Progenitor cell of endocrine pancreas (in vitro differentiated cells): ENCODE measurements at places on chromosomes 4 and X.

- DNase-seq: no peak
Measured at GRCh38 chrX:17944833-17945497, 83.9 kb upstream of the RAI2 start.

- DNase-seq: no peak
Measured at GRCh38 chr4:169241464-169241863, 29.3 kb downstream of the SH3RF1 start.

DNA sequence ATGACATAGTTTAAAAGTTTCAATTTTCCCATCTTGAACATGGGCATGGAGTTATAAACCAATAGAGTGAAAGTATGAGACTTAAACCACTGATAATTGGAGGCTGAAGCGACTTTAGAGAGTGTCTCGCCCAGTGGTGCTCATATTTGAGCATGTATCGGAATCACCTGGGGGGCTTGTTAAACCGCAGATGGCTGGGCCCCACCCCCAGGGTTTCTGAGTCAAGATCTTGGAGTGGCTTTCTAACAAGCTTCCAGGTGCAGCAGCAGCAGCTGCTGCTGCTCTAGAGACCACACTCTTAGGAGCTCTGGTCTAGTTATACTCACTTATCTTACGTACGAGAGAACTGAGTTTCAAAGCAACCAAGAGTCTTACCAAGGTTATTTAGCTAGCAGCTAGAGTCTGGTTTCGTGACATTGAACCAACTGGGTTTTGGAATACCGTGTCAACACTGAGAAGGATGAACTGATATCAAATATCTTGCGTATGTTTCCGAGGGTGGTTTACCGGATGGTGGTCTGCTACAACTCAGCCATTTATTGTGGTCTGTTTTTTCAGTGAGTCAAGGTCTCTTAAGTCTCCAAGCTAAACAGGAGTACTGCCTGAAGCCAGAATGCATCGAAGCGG, 5.9 kb downstream of the PHEX start:
- no peak for DNase-seq

DNA sequence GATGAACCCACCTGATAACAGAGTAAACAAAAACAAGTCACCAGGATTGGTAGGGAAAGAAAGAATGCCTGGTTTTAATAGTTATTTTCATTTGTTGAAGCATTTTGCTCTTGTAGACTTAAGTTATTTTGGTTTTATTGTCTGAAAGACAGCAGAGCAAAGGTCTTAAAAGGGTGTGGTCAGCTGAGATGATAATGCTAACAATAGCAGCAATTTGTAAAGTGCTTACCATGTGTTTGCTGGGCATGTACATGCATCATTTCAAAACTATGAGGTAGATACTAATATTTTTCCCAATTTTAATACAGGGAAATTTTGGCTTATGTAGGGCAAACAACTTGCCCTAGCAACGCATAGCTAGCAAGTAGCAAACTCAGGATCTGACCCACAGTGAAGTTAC, 46.8 kb upstream of the SLC10A4 start:
- no peak for DNase-seq

DNA sequence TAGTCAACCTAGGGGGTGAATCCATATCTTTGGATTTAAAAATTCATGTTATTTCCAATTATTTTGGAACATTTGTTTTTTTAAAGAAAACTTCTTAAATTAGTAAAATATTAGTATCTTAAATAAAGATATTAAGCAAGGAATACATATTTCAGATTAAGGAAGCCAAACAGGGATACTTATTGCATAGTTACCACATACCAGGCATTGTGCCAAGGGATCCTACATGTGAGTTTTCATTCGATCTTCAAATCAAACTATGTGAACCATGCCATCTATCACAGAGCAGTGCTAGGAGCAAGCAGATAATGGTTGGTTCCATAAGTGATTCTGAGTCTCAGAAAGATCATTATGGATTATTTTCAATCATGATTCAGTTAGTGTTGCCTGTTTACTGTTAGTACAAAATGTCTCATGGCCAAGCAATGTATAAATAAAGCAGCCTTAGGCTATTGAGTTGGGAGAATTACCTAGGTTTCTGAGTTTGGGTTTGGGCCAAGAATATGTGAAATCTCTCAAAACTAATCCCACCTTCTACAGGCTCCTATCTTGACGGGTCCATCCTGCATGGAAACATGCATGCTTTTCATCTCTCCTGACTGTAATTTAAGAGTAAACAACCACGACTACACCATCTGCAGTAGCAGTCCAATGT, 176.7 kb downstream of the NPFFR2 start:
- DNase-seq: no peak

- no peak for DNase-seq
Measured at GRCh38 chr4:186666252-186666651, 57.4 kb downstream of the FAT1 start.

GRCh38 chr4:80446664-80447063, 111.1 kb downstream of the CFAP299 start:
- no peak for DNase-seq

DNA sequence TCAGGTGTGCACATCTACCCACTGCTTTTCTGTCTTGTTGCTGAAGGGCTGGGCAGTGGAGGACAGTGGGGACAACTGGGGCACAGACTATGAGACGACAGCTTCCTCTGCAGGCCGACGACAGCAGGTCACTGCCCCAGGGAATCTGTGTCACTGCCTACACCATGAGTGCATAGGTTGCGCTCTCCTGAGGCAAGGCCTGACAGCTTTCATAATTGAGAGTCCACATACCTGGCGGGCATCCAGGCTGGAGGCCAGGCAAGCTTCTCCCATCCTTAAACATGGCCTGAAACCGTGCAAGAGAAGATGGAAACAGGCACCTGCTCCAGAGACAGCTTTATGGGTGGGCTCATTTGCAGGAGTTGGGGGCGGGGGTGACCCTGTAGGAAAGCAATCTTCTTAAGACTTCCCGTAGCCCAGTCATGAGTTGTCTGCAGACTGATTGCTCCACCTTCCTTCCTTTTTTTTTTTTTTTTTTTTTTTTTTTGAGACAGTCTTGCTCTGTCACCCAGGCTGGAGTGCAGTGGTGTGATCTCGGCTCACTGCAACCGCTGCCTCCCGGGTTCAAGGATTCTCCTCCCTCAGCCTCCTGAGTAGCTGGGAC, 2.9 kb downstream of the ANOS1 start:
- DNase-seq: no peak

- no peak for DNase-seq
Measured at GRCh38 chr4:105189855-105190650, 43.4 kb downstream of the TET2 start.

- DNase-seq: no peak
Measured at GRCh38 chrX:54066841-54067240, 22.6 kb upstream of the PHF8 start.

- DNase-seq: no peak
Measured at GRCh38 chrX:136259543-136259942, 8.3 kb upstream of the MAP7D3 start.
